HT1080 (cell line): ENCODE measurements at places on chromosomes 11 and 22. TPM values are rescaled to one million over a fixed set of nuclear protein-coding genes. Genes with fewer than 3 reads are reported as not detected.

Gene PAMR1
- total RNA-seq = not detected in 2 replicates

Gene MGAT3
- total RNA-seq = 0.10 TPM in 2 replicates

Gene PTGDR2
- 0.07 TPM in 1 of 2 replicates, not detected in the other for total RNA-seq

Gene CREB3L1
- 3.3 and 5.1 TPM in 2 replicates for total RNA-seq

Gene PGA5
- total RNA-seq = not detected in 2 replicates

Gene ENTHD1
- not detected in 2 replicates for total RNA-seq

Gene SLC7A4
- not detected in 2 replicates for total RNA-seq

Gene PLA2G3
- total RNA-seq = 0.17 and 0.37 TPM in 2 replicates

Gene FXYD2
- not detected in 2 replicates for total RNA-seq

Gene CCDC116
- not detected in 2 replicates for total RNA-seq

Gene NUDT22
- 61.8 and 80.6 TPM in 2 replicates for total RNA-seq

Gene PITPNB
- 12.7 and 19.2 TPM in 2 replicates for total RNA-seq

Gene FOLR2
- total RNA-seq = not detected in 2 replicates

Gene PIM3
- 56.8 and 58.1 TPM in 2 replicates for total RNA-seq
